Stimulated activated CD4-positive, alpha-beta T cell treated with anti-CD3 and anti-CD28 coated beads, Interleukin-1b, Interleukin-23, amount 100 ng/mL, for 1 hour (primary cell): ENCODE measurements at places on chromosomes 7 and 10.

GRCh38 chr7:37514497-37514896, 65.8 kb upstream of the ELMO1 start:
- DNase-seq, result no peak

DNA sequence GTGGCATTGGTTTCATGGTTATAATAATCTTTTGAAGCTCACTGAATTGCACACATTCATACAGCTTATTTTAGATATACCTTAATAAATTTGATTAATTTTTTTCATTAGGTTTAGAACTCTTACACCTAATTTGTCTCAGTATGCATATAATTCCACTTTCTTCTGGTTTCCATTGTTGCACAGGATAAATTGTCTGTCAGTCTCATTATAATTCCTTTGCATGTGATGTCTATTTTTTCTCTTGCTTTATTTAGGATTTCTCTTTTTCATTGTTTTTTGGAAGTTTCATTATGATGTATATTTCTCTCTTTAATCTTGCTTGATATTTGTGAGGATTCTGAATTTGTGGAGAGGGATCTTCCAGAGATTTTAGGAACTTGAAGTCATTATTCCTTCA, 84.7 kb downstream of the ARL5B start:
- no peak for DNase-seq

- DNase-seq, result no peak
These were observed 35.5 kb downstream of the CLIP2 start for GRCh38 chr7:74324531-74325209.

DNA sequence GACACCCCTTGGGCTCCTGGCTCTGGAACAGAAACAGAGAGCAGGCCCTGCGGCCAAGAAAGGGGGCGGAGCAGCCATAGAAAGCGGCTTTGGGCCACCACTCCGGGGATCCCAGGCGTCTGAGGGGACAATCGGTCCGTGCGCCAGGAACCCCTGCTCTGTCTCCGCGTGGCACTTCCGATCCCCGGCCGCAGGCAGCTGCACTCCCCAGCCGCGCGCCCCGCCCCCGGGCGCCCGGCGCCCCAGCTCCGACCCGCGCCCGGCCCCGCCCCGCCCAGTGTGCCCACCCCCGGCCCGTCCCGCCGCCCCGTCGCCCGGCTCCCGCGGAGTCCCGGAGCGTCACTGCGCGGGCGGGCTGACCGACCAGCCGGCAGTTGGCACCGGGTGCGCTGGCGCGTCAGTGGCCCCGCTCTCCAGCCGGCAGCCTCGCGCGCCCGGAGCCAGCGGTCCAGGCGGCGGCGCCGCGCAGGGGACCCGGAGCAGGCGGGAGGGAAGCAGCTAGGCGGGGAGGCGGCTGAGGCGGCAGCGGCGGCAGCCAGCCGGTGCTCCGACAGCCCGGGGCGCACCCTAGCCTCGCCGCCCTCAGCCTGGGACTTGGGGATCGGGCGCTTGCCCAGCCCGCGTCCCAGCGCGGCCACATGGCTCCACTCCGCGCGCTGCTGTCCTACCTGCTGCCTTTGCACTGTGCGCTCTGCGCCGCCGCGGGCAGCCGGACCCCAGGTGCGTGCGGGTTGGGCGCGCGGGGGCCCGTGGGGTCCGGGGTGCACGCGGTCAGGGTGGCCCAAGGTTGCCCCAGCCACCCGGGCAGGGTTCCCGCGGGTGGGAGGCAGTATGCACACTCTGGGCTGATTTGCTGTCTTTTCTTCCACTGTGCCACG, at the start of gene ADAMTS14:
ADAMTS14 (plus strand) TSS at position 342 of the 878 bp plus-strand sequence; CDS start at position 639, 297 bp downstream.
- no peak for DNase-seq

DNA sequence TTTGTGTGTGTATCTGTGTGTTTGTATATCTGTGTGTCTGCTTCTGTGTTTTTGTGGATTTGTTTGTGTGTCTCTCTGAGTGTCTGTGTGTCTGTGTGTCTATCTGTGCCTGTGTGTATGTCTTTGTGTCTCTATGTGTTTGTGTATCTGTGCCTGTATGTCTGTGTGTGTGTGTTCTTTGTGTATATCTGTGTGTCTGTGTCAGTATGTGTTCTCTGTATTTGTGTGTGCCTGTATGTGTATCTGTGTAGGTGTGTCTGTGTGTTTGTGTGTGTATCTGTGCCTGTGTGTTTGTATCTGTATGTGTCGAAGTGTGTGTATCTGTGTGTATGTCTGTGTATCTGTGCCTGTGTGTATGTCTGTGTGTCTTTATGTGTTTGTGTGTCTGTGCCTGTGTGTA, 118.2 kb downstream of the SH2D4B start:
- no peak for DNase-seq
